ENCODE measurements at places on chromosomes 3 and 15. TPM values are rescaled to one million over a fixed set of nuclear protein-coding genes. Genes with fewer than 3 reads are reported as not detected.

Gene TLR9
- not detected for total RNA-seq

Gene FHIT
- total RNA-seq = not detected

Gene NCK1
- total RNA-seq = 23.7 TPM

DNA sequence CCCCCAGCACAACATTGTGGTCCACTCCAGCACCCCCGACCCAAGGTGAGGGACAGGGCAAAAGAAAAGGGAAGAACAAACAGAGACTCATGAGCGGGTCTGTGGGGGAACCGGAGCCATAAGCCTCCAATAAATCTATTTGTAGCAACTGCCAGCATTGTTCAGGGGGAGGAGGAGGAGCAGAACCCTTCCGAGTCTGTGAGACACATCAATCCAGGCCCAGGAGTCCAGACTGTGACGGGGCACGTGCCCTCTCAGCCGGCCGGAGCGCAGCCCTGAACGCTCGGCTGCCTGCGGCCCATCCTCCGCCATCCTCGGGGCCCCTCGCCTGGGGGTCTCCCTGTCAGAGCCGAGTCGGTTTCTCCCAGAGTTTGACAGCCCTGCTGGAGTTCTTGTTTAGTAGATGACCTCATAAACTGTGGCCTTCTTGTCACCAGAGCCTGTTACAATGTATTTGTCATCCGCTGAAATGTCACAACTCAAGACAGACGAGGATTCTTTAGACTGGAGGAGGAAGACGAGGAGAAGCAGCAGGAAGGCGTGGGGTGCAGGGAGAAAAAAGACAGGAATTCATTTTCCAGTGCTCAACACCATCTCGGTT is 47.9 kb downstream of the TLE3 start:
- no peak for DNase-seq

DNA sequence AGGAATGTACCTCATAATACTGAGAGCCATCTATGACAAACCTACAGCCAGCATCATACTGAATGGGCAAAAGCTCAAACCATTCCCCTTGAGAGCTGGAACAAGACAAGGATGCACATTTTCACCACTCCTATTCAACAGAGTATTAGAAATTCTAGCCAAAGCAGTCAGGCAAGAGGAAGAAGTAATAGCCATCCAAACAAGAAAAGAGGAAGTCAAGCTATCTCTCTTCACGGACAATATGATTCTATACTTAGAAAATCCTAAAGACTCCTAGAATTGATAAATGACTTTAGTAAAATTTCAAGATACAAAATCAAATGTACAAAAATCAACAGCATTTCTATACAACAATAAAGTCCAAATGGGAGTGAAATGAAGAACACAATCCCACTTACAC is 30.2 kb downstream of the OCA2 start:
- no peak for DNase-seq

GRCh38 chr3:59925946-59926345 is 876.1 kb upstream of the CFAP20DC start:
- DNase-seq = no peak
